Nephron progenitor cell (in vitro differentiated cells): ENCODE measurements at places on chromosomes 6 and 20.

- no peak for DNase-seq
These were observed 27.9 kb upstream of the NT5E start for GRCh38 chr6:85421972-85422371.

DNA sequence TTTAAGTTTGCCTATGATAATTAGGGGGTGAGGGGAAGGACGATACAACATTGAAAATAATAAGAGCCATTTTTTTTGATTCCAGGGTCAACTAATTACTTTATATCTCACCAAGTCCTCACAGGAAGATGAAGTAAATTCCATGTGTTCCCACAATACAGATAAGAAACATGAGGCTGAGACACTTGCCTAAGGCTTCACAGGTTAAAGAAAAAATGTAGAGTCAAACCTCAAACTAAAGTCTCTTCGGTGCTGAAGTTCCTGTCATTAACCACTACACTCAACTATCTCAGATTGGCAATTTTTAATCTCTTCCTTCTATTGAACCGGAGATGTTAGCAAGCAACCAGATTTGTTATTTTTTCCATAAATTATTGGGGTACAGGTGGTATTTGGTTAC is 33.0 kb downstream of the MRAP2 start:
- DNase-seq = no peak

DNA sequence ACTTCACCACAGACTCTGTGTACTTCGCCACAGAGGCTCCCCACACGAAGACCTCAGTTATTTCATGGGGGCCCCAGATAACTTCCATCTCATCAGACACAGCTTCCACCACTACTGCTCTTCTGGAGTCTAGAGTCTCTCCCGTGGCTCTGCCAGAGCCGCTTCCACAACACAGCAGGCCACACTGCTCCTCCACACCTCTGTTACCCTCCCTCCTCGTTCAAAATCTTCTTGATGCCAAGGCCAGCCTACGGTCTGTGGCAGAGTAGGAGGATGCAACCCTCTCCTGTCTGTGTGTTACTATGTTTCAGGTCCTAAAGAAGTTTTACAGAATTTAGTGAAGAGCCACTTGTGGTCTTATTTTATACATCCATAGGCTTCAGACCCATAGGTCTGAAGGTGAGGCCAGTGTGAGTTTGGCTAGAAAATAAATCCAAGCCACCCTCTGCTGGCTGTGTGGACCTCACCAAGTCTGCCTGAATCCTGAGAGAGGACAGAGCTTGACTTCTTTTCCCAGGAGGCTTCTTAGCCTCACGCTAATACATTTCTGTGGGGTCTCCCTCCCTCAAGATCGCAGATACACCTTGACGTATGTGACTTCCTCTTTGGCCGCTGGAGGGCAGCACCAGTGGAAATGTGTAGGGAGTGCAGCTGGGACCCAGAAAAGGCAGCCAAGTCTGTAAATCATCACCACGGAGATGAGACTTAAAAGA is 197.7 kb downstream of the FAXC start:
- peak; percentile 73 for DNase-seq

GRCh38 chr6:139627091-139627490 is 252.6 kb upstream of the CITED2 start:
- DNase-seq = no peak

DNA sequence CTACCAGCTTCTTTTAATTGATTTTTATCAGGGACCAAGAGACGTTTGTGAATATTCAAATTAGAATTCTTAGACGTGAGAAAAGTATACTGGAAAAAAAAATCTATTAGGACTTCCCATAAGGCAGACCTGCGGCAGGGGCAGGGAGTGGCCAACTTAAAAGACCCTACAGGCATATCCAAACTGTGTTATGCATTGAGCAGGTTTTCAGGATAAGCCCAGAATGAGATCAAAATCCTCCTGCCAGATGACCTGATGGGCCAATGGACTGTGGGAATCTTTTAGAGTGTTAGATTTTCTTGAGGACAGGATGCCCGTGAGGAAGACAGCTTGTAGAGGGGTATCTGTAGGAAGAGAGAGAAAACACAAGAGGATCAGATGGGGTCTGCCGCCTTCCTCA is 391.5 kb downstream of the CD83 start:
- no peak for DNase-seq

DNA sequence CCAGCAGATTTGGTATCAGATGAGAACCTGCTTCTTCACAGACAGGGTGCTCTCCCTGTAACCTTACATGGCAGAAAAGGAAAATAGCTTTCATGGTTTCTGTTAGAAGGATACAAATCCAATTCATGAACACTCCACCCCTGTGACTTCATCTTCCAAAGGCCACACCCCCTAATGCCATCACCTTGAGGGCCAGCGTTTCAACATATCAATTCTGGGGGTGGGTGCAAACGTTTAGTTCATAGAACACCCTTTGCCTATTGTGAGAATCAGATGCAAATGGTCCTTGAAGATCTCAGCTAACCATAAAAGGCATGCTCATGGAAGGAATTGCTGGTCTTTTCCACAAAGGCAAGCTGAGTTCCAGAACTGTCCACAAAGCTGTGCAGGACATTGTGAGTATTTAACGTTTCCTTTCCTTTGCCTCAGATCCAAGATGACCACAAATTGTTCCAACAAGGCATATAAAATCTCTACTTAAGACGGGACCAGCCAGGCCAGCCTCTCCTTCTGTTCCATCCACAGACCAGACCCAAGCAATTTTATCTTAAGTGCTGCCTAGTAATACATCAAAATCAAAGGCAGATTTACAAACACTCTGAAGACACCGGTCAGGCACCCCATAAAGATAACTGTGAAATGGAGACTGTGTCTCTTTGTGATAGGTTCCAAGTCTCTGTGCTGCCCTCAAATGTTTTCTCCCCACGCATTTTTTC is 34.7 kb upstream of the SSTR4 start:
- no peak for DNase-seq

- peak; percentile 94 for DNase-seq
These were observed 435 bp downstream of the DLK2 start for GRCh38 chr6:43454696-43455530.

GRCh38 chr6:135181333-135182070 is 394 bp downstream of the MYB start:
- DNase-seq = no peak

DNA sequence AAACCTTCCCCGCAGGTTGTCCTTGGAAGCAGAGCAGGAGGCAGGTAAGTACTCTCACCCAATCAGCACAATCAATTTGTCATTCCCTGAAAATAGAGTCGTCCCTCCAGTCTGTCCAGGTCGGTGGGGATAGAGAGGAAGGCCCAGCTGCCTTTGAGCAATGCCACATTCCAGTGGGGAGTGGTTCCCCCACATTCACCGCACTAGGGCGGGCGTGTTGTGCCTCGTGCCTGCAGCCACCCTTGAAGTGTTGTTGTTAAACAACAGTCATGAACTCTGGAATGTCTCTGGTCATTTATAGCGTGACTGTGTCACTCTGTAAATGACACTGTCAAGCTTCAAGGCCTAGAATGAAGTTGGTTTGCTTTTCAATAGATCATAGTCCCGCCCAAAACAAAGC is 33.4 kb downstream of the PRDM1 start:
- DNase-seq = no peak

GRCh38 chr6:100613656-100614055 is 148.9 kb upstream of the SIM1 start:
- DNase-seq = no peak

GRCh38 chr6:77829736-77830135 is 176.9 kb downstream of the MEI4 start:
- DNase-seq = no peak

DNA sequence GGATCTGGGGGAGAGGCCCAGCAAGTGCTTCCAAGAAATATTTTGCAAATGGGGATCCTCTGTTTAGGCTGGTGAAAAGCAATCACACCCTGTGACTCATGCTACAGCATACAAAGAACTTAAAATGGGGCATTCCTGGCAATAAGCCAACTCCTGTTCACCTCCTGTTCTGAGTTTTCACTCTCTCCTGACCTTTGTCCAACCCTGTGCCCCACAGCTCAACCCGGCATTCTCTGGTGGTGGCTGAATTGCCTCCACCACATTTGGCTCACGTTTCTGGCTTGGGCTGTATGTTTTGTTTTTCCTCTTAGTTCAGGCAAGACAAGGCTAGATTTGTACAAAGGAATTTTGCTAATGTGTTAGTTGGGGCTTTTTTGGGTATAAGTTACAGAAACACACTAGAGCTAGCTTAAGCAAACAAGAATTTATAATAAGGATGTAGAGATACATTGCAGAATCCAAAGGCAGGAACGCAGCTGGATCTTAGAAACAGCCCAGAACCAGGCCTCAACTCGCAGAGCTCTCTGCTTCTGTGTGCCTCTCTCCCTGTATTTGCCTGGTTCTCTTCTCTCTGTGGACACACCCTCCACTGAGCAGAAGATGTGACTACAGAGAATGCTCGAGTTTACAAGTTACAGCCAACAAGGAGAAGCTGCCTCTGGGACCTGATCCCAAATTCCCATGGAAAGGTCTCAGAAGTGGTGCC is 9.4 kb downstream of the ABCC10 start:
- DNase-seq = no peak

DNA sequence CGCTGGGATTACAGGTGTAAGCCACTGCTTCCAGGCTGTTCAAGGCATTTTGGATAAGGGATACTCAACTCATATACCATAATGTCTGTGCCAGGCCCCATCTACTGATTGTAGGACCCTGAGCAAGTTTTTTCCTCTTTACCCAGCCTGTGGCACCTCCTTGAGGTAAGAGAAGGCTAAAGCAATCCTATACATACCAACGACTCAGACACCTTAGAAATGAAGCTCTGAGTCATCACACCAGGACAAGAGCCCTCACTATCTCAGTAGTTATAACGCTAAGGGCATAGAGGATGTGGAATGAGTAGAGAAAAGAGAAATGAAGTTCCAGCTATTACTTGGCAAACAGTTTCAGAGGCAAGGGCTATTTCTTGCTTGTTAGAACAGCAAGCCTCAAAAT is 16.9 kb downstream of the NDRG3 start:
- no peak for DNase-seq

- no peak for DNase-seq
These were observed 95.5 kb upstream of the NXT1 start for GRCh38 chr20:23255106-23255505.

- no peak for DNase-seq
These were observed 184.3 kb downstream of the SOX4 start for GRCh38 chr6:21777846-21778245.

DNA sequence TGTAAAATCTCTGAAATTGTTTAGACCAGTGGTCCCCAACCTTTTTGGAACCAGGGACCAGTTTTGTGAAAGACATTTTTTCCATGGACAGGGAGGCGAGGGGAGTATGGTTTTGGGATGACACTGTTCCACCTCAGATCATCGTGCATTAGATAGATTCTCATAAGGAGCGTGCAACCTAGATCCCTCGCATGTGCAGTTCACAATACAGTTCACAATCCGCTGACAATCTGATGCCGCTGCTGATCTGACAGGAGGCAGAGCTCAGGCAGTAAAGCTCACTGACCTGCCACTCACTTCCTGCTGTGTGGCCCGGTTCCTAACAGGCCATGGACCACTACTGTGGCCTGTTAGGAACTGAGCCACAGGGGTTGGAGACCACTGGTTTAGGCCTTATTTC is 115.2 kb downstream of the EPM2A start:
- no peak for DNase-seq

- DNase-seq = no peak
These were observed 12.9 kb upstream of the CEP85L start for GRCh38 chr6:118663993-118664985.

- no peak for DNase-seq
These were observed 26.7 kb downstream of the TNFAIP3 start for GRCh38 chr6:137893726-137894125.

- no peak for DNase-seq
These were observed 128.2 kb upstream of the LAMA2 start for GRCh38 chr6:128754658-128755256.

- DNase-seq = no peak
These were observed 39.6 kb downstream of the SHPRH start for GRCh38 chr6:145924600-145924999.

GRCh38 chr6:96520171-96521115 is 1.2 kb upstream of the UFL1 start:
- DNase-seq = no peak

- no peak for DNase-seq
These were observed 20.4 kb downstream of the ACSS1 start for GRCh38 chr20:25037288-25038102.

DNA sequence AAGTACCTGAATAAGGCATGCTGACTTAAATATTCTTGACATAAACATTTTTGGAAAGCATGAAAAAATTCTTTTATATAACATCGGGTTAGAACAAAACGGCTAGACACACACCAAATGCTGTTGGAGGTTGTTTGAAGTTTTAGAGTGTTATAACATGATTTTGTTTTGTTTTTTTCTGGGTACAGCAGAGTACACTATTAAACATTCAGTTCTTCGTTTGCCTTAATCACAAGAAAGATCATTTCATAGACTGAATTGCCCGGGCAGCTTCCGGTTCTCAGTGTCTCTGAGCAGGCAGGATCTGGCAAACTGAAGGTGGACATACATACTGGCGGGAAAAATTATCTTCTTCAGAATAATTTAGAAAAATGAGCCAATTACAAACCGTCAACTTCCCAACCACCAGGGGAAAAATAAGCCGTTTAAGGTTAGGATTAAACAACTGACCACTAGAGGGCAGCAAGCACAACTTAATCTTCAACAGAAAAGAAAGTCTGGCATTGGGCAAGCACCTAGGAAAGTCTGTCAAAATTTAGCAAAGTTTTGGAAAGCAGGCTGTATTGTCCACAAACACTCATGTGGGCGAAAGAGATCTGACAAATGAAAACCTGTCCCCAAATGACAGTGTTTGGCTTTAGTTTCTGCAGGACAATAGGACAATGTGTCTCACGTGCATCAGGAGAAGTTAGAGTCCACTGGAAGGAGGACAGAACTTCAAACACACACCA is 15.0 kb downstream of the ZNF217 start:
- peak; percentile 48 for DNase-seq

- peak; percentile 71 for DNase-seq
These were observed 929 bp downstream of the CDH22 start for GRCh38 chr20:46307139-46307998.

DNA sequence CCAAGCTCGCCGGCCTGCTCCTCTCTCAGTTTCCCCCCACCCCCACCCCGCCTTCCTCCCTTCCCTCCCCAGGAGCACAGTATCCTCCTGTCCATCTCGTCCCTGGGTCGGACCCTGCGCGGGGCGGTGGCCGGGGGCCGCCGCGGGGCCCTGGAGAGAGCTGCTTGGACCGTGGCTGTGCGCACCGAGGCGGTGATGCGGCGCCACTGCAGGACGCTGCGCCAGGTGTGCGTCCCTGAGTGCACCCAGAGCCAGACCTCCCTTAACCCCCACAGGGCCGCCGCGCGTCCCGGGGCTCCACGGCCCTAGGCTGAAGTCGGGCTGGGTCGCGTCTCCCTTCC is 2.2 kb downstream of the C20orf204 start:
- no peak for DNase-seq

GRCh38 chr6:17497535-17498095 is 102.5 kb upstream of the FAM8A1 start:
- no peak for DNase-seq

DNA sequence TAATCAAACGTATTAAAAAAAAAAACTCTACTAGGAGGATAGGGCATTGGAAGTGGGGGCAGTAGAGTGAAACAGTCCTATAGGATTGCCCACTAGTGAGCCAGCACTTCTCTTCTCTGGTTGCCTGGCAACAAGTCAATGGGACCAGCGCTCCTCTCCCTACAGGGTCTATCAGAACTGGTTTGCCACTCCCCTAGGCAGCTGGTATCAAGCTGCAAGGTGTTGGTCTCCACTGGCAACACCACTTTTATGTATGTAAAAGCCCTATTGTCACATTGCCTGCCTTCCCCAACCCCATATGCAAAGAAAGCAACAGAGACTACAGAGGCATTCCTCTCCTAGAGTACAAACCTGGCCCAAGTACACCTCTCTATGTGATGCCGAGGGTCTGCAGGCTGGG is 166.9 kb upstream of the MCHR2 start:
- no peak for DNase-seq
